Activated CD4-positive, CD25-positive, alpha-beta regulatory T cell treated with anti-CD3 and anti-CD28 coated beads, Interleukin-2, amount 50 U/mL, for 72 hours (primary cell): ENCODE measurements at places on chromosomes 1 and 21.
A peak's percentile ranks its signal among the peaks of the same experiment; 100 is the strongest.

DNA sequence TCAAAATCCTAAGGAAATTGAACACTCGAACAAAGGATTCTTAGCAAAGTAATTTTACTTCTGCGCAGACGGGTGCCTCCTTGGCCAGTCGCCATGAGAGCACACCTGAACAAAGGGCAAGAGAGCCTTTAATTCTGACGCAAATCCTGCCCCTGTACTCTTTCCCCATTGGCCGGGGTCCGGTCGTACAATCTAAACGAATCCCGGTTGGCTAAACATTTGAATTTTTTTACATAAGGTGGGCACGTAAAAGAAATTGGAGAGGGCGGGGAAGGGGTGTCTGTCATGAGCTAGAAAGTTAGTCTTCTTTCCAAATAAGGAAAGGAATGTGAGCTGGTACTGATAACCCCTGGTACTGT is 8.2 kb upstream of the IL22RA1 start:
- DNase-seq, result no peak

- DNase-seq, result no peak
Measured at GRCh38 chr1:114109981-114110380, 43.7 kb downstream of the SYT6 start.

GRCh38 chr1:207628776-207629175 is 16.2 kb upstream of the CR1L start:
- no peak for DNase-seq

DNA sequence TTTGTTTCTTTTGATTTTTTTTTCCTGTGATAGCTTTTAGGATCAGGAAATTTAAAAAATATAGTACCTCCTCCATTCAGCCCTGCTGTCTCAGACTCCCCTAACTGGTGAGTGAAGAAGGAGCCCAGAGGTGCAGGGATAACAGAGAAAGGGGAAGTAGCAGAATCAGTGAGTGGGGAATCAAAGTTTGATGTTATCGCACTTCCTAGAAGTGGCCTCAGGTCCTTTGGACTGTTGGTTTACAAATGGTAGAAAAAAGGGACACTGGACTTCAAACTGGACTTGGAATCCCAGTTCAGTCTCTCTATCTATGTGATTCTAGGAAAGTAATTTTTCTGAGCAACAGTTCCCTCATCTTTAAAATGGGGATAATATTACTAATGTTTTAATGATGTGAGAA is 99.5 kb downstream of the FGGY start:
- DNase-seq, result no peak

- no peak for DNase-seq
Measured at GRCh38 chr1:96076589-96076988, 645.0 kb upstream of the PTBP2 start.

GRCh38 chr1:100036718-100037655 is 67.2 kb downstream of the SLC35A3 start:
- no peak for DNase-seq

DNA sequence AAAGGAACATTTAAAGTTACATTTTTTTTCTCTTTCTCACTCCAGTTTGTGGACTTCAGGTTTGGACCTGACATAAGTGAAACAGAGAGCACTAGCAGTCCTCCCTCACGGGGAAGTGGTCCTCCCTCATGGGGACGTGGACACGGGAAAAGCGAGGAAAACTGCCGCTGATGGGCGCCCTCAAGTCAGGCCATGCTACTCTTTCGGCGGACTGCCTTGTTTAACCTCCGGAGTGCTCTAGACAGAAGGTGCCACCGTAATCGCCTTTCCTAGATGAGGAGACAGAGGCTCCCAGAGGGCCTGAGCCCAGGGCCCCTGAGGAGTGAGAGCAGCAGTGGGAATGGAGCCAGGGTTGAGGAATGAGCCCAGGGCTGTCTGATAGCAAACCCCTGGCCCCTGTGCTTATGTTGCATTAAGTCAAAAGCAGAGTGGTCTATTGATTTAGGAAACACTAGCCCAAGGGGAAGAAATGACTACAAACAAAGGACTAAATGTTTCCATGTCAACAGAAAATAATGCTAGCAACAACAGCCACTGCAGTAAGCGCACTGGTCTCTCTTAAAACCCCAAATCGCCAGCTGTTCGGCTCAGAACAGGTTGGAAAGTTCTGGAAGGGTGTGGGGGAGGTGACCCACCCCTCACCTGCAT is 84.1 kb downstream of the DMRTB1 start:
- DNase-seq, result no peak

DNA sequence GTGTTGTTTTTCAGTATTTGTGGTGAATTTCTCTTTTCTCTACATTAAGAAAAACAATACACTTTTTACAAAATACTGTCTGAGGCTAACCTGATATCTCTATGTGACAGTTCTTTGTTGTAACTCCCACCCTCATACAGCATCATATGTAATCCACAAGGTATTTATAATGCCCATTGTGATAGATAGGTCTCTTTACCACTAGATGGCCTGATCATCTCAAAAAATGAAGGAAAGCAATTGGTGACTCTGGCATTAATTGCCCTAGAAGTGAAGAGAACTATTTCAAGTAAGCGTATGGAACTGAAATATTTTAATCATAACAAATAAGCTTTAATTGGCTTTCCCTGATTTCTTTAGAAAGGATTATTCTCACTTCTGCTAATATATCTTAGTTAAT is 36.2 kb upstream of the HFM1 start:
- no peak for DNase-seq

DNA sequence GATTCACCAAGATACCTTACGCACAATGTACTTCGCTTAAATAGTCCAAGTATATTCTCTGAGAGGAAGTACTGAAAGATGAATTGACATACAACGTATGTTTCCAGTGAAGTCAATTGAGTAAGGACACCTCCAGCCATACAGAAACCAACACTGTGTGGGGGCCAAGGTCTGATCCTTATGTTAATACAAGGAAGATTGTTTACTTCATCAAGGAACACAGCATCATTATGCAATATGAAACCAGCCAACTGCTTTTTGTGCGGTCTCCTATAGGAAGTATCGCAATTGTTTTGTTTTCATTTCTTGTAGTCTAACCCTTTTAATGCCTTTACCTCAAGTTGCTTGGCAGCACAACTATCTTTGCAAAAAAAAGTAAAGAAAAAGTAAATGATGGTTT is 28.2 kb upstream of the TEKT2 start:
- no peak for DNase-seq

- DNase-seq, result no peak
Measured at GRCh38 chr1:228374711-228375577, 31.7 kb downstream of the TRIM11 start.

DNA sequence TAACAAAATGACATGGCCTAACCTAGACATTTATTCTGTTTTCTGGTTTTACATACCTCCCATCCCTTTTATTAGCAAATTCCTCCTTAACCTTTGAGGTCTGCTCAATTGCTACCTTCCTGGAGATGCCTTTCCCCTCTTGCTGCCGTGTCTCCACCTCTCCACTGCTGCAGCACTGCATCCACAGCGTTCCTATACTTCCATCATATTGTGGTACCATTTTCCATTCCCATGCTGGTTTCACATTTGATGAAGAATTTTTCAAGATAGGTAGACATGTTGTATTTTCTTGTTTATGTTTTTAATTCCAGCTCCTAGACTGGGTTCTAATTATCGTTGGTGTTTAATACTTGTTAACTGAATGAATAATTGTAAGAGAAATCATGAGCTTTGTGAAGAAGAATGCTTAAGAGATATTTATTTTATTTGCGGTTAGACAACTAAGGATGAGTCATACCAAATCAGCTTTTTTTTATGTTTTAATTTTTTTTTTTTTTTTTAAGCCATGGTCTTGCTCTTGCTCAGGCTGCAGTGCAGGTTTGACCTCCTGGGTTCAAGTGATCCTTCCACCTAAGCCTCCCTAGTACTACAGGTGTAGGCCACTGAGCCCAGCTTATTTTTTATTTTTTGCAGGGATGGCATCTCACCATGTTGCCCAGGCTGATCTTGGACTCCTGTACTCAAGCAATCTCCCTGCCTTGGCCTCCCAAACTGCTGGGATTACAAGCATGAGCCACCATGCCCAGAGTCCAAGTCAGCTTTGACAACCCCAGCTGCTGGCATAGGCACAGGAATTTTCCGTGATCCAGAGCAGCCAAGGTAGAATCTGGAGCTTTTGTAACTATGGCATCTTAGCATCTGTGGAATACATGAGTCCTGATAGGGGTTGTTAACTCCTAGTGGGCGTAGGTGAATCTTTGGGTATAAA is 44.0 kb downstream of the ATP6V1G3 start:
- DNase-seq, result no peak

GRCh38 chr1:202588503-202589189 is 121.6 kb downstream of the SYT2 start:
- DNase-seq, result no peak

DNA sequence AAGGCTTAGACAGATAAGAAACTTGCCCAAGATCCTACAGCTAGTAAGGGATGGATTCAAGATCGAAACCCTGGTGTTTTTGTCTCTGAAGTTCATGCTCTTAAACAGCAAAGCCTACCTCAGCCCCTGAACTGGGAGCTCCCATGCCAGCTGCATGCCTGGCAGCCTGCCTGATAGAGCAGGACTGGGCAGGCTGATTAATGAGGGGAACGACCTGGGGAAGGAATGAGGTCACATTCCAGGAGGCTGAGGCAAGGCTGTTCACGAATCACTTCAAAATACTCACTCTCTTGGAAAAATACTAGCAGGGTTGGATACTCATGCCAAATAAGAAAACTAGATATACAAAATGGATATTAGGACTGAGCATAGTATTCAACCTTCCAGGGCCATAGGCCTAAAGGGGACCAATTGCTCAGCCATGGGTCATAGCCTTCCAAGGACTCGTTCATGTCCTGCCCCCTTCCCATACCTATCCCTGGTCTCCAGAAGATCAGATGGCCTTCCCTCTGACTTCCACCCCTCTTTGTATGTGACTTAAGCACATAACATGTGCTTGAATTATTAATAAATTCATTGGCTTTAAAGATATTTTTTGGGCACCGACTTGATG is 15.6 kb upstream of the TACSTD2 start:
- no peak for DNase-seq

DNA sequence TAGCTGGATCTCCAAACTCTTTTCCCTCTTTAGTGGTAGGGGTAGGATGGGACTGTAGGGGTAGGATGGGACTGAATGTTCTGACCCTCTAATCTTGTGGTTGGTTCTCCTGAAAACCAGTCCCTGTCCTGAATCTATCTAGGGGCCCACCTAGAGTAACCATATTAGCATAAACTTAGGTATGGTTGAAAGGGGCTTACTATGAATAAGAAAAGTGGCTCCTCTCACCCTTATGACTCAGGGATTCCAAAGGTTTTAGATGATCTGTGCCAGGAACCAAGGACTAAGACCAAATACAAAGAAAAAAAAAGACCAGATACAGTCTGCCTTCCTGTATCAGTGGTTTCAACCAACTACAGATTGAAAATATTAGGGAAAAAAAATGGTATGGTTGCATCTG is 28.9 kb downstream of the RNF2 start:
- DNase-seq, result no peak

DNA sequence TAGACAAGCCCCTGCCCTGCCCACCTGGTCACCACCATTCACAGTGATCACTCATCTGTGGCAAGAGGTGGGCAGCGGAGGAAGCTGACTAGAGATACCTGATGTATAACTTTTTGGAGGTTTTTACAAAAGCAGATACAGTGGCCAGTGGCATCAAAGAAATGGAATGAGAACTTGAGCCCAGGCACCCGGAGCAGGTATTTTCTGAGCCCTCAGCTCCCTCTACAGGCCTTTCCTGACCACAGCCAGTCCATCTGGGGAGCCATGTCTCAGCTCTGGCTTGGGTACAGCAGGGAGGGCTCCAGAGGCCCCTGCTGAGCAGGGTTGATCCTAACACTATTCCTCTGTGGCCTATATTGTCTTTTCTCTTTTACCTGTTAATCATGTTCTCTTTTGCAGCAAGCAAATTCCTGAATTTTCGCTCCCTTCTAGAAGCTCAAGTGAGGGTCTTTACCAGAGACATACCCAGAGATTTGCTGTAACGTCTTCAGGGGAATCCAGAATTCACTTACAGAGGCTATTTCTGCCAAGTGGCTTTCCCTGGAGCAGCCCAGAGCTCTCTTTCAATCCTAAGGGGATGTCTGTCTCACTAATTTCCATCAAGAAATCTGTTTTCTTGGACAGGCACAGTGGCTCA is 27.3 kb downstream of the GPR157 start:
- no peak for DNase-seq

GRCh38 chr1:154925335-154926170 is 11.0 kb downstream of the PMVK start:
- no peak for DNase-seq

GRCh38 chr1:183995322-183996039 is 42.0 kb downstream of the COLGALT2 start:
- DNase-seq, result no peak

- no peak for DNase-seq
Measured at GRCh38 chr1:248372394-248372793, 3.2 kb upstream of the OR2T6 start.

DNA sequence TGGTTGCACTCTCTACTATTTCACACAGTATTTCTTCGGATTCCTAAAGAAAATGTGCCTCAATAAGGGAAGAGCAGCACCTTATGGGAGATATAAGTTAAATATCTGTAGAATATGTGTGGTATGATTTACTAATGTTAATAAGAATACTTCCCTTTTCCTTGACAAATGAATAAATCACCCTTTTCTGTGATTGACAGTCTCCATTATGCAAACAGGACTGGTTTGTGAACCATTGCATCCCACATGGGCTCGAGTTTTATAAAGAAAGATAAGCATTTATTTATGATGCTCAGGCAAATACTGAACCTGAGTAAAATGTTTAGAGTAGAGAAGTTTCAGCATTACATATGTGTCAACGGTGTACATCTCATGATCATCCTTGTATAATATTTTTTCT is 587.7 kb upstream of the BRINP3 start:
- no peak for DNase-seq

- no peak for DNase-seq
Measured at GRCh38 chr21:29080454-29080941, 7.0 kb upstream of the CCT8 start.

GRCh38 chr1:187244623-187245022 is 415.9 kb downstream of the PLA2G4A start:
- no peak for DNase-seq

GRCh38 chr21:35284199-35284598 is 235.1 kb upstream of the RUNX1 start:
- no peak for DNase-seq

DNA sequence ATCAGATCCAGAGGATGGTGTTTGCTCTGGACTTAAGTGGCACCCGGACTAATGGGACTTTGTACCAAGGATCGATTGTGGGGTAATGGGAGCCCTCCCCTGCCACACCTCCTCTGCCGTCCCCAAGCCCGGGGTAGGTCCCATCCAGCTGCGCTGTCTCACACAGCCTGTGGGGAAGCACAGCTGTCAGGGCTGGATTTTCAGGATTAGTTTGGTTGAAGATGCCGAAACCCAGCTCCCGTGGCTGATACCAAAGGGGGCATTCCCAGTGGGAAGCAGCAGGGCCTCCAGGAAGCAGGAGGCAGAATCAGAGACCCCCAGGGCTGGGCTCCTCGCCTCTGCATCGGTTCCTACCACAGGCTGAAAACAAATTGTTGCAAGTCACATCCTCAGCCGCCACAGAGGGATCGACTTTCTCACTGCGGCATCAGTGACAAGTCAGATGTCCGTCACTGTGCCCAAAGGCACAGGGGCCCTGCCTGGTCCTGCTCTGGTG is 59.7 kb downstream of the MATN1 start:
- no peak for DNase-seq

- DNase-seq, result peak; percentile 70
Measured at GRCh38 chr1:93908394-93909145, 660 bp downstream of the GCLM start.

- no peak for DNase-seq
Measured at GRCh38 chr1:33563699-33564098, 91.3 kb downstream of the ZSCAN20 start.
